ENCODE measurements at places on chromosomes 1 and 21. TPM values are rescaled to one million over a fixed set of nuclear protein-coding genes. Genes with fewer than 3 reads are reported as not detected.

DNA sequence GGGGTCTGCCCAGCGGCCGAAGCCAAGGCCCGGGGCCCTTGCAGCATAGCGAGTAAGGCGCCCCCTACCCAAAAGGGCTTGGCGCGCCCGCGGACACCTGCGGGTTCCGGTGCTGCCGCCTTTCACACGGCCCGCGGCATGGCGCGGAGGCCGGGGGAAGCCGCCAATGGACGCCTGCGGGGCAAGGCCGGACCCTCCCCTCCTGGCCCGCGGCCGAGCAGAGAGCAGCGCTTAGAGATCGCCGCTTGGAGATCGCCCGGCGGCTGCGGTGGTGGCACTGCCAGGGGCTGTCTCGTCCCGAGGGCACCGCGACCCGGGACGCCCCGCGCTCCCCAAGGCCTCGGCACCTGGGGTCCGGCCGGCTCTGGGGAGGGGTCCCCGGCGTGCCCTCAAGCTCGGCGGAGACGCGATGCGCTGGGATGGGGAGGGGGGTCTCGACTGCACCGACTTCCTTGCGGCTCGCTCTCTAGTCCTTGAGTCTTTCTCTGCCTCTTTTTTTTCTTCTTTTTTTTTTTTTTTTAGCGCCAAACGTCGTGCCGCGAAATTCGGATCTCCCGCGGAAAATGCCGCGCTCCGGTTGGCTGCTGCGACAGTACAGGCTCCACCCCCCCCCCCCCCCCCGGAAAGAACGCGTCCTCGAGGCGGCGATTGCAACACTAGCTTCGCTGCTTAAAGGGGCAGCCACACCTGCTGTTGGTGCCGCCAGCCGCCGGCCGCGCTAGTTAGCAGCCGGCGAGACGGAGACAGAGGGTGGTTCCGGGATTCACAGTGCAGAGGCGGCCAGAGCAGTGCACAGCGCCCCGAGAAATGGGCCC is at the start of gene E2F2:
Gene E2F2 (minus strand): TSS at position 487 of the 815 bp plus-strand sequence. CDS start 440 bp downstream, at position 47.
- DNase-seq: peak; percentile 90

GRCh38 chr1:82225421-82226185 is 424.9 kb downstream of the ADGRL2 start:
- peak; percentile 43 for DNase-seq

- no peak for DNase-seq
Observed at GRCh38 chr1:169682071-169682470, 29.3 kb downstream of the SELL start.

DNA sequence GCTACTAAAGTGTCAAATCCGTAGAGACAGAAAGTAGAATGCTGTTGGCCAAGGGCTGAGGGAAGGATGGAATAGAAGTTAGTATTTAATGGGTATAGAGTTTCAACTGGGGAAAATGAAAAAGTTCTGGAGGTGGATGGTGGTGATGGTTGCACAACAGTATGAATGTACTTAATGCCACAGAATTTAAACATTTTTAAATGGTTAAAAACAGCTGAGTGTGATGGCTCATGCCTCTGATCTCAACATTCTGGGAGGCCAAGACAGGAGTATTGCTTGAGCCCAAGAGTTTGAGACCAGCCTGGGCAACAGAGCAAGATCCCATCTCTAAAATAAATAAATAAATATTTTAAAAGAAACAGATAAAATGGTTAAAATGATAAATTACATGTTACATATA is 44.5 kb downstream of the PIK3R3 start:
- DNase-seq: no peak

DNA sequence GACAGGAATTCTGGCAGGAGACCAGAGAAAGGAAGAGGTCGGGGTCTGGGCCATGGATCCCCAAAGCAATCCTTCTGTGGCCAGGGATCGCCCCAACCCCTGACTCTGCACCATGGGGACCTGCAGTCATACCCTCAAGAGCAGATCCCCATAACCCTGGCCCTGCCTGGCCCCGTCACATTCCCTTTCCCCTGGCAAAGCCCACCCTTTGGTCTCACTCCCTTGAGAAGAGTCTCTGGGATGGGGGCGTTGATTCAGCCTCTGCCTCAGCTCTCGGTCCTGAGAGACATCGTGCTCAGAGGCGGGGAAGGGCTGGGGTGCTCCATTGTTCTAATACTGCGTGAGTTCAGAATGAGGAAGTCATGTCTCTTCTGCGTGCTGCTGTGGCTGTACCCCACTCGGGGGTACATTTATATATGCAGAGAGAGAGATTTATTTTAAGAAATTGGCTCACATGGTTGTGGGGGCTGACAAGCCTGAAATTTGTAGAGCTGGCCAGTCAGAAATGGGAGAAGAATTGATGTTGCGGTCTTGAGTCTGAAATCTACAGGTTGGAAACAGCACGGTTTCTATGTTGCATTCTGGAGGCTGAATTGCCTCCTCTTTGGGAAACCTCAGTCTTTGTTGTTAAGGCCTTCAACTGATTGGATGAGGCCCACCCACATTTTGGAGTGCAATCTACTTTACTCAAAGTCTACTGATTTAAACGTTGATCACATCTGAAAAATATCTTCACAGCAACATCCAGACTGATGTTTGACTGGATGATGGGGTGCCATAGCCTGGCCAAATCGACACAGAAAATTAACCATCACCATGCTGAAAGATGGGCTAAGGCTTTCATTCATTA is 4.2 kb upstream of the PADI2 start:
- DNase-seq: no peak

DNA sequence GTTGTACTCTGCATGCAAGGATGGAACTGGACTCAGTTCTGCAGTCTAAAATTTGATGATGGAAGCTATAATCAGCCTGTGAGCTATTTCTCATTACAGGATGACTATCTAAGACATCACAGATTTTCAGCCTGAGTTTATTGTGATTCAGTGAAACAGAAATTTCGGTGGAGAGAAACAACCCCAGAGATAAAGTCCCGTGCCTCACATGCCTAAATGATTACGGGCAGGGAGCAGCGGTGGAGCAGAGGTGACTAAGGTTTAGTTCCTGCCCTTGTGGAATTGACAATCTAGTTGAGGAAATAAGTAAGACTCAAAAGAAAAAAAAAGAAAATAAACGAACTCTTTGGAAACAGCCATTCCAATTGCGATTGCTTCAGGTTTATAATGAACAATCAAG is 96.9 kb downstream of the GRIK3 start:
- no peak for DNase-seq

- no peak for DNase-seq
Observed at GRCh38 chr1:183129921-183130690, 56.0 kb upstream of the LAMC2 start.

Gene NTMT2
- not detected for total RNA-seq

Measured in aorta (tissue), 5 donors.